ENCODE measurements at places on chromosomes 4 and X. TPM values are rescaled to one million over a fixed set of nuclear protein-coding genes. Genes with fewer than 3 reads are reported as not detected.

- DNase-seq = no peak
Measured at GRCh38 chrX:41518841-41519220, 71.7 kb downstream of the NYX start.

Gene GAGE12F
- polyA plus RNA-seq = not detected

GRCh38 chrX:121283921-121284320 is 236.5 kb downstream of the GLUD2 start:
- no peak for DNase-seq

Gene SSX3
- not detected for polyA plus RNA-seq

GRCh38 chr4:120718979-120719566 is 203.5 kb downstream of the PRDM5 start:
- peak; percentile 65 for DNase-seq

Gene PPARGC1A
- polyA plus RNA-seq = not detected

- peak; percentile 38 for DNase-seq
Measured at GRCh38 chr4:108681321-108681809, 31.0 kb downstream of the OSTC start.

Gene PABPC1L2B
- polyA plus RNA-seq = not detected

Gene SHROOM4
- 0.55 TPM for polyA plus RNA-seq

- no peak for DNase-seq
Measured at GRCh38 chr4:168791376-168791775, 218.7 kb downstream of the CBR4 start.

- no peak for DNase-seq
Measured at GRCh38 chrX:113470166-113470565, 629.5 kb upstream of the AMOT start.

Gene PAGE2B
- not detected for polyA plus RNA-seq

- no peak for DNase-seq
Measured at GRCh38 chr4:18480928-18481327, 459.4 kb upstream of the LCORL start.

DNA sequence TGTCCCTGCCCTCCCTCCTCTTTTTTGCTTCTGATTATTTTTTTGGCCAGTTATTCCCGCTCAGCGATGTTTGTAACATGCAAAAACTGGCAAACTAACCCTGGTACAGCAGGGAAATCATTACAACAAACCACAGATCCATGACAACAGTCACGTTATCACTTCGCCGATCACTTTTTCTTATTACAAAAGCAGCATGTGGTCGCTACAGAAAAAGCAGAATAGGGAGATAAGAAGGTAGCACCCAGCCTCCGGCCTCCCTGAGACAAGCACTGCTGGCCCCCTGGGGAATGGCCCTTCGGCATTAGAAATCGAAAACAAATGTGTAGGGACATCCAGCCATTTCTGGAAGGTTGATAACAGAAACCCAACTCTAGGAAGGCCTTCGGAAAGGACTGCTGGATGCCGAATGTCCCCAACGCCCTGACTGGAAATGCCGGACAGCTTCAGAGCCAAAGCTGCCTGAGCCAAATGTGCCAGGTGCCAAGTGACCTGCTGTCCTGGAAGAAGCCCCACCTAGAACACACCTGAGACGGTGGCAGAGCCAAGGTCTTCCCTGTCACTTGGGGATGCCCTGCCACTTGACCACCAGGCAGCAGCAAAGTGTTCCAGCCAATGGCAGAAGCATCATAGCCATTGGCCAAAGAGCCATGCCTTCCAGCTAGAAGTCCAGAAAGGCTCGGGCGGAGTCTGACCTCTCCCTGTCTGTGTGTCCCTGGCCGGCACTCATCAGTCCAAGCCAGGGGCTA is 2.9 kb downstream of the IDH3G start:
- no peak for DNase-seq

- DNase-seq = peak; percentile 18
Measured at GRCh38 chrX:123878252-123878721, 18.4 kb downstream of the XIAP start.

Gene NDUFC1
- 222 TPM for polyA plus RNA-seq

DNA sequence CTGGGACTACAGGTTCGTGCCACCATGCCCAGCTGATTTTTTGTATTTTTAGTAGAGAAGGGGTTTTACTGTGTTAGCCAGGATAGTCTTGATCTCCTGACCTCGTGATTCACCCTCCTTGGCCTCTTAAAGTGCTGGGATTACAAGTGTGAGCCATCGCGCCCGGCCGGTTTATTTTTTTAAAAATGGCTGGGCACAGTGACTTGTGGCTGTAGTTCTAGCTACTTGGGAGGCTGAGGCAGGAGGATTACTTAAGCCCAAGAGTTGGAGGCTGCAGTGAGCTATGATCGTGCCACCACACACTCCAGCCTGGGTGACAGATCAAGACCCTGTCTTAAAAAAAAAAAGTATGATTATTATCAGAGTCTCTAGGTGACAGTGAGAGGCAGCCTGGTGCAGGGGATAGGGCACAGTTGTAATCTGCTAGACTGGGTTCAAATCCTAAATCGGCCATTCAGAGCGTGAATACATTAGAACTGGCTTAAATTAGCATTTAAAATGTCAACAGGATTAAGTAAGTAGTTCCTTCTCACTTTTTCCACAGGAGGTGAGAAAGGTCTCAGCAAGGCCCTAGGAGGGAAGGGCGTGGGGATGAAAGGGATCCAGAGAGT is 435 bp upstream of the MGST2 start:
- DNase-seq = no peak

DNA sequence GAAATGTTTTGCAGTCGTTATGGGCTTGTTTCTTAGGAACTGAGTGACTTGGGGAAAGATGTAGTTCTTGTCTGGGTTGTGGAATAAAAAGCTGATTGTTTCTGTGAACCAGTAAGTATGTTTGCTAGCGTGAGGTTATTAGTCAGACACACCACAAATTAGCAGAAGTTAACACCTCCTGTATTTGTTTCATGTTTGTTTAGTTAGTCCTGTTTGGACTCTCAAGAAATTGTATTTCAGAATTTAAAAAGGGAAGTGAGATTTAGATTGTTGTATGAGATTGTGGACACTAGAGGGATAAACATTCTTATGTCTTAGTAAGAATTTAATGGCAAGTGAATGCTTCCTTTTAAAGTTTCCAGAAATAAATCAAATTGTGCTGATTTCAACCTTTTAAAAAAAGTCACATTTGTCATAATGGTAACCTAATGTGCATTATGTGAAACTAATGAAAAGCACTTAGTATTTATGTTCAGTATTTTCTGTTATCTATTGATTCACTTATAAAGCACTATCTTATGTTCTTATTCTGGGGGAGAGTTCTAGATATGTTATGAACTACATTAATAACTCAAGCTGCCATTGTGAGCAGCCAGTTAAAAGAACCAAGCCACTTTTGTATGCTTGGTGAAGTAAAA is 25.6 kb downstream of the ATP10D start:
- peak; percentile 60 for DNase-seq

GRCh38 chr4:81221303-81222081 is 6.5 kb upstream of the PRKG2 start:
- peak; percentile 34 for DNase-seq

Gene RCHY1
- polyA plus RNA-seq = 16.9 TPM

DNA sequence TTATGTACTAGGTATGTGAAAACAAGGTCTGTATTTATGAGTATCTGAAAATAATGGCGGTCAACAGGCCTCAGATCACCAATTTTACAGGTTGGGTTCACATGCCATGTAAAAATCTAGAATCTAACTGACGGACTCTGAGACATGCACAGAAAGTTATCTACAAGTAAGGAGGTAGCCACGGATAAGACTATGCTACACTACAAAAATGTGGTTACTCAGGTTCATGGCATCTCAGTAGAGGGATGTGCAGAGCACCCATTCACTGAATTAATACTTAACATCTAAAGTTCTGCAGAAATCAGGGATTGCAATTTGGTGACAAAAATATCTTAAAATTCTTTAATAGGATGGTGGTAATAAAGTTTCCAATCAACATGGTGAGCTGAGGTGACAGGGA is 155.9 kb downstream of the APBB2 start:
- DNase-seq = peak; percentile 26

GRCh38 chr4:95106408-95106928 is 348.7 kb downstream of the BMPR1B start:
- DNase-seq = peak; percentile 27

Gene TEX13D
- polyA plus RNA-seq = not detected

Gene DGKK
- polyA plus RNA-seq = not detected

DNA sequence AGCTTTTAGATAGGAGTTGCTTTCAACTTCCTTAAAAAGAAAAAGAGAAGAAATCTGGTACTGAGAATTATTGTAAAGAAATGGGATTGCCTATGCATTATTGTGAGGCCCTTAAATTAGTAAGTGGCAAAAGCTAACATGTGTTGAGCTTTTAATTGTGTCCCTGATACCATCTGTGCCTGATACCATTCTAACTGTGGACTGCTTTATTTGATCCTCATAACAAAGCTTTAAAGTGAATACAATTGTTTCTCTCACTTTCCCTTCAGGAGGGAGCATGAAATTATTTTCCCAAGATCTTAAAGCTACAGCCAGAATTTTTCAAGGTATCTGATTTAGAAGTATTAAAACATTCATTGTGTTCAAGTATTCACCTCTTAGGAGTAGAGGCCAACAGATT is 9.9 kb downstream of the KCTD8 start:
- DNase-seq = no peak

- DNase-seq = no peak
Measured at GRCh38 chrX:153771415-153772315, 7.6 kb downstream of the PLXNB3 start.

Gene APLN
- 1.1 TPM for polyA plus RNA-seq

GRCh38 chr4:77773101-77773500 is 46.1 kb downstream of the CNOT6L start:
- peak; percentile 47 for DNase-seq

DNA sequence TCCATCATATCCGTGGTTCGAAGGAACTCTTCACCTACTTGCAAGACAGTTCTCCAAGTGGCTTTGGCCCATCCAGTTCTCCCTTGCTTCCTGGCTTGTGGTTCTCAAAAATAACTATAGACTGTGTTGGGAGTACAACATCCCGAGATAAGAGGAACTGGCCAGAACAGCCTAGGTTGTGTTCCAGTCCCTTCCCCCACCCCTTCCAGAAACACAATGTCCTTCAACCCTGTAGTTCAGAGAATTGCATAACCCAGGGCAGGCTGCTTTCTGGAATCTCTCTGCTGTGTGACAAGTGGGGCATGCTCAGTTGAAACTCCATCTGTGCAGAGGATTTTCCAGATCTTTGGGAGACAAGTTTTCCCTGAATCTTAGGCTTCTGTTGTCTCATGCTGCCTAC is 206.5 kb downstream of the PCDH10 start:
- DNase-seq = no peak

- DNase-seq = no peak
Measured at GRCh38 chrX:73457306-73457705, 10.5 kb downstream of the CDX4 start.

GRCh38 chr4:106584337-106584989 is 215.9 kb upstream of the GIMD1 start:
- DNase-seq = peak; percentile 22

Gene VCX3A
- not detected for polyA plus RNA-seq

GRCh38 chr4:7987148-7987989 is 47.7 kb upstream of the AFAP1 start:
- DNase-seq = peak; percentile 82

Gene CXCL8
- 15.9 TPM for polyA plus RNA-seq

GRCh38 chr4:187724456-187724855 is 271.1 kb upstream of the ZFP42 start:
- DNase-seq = no peak

- no peak for DNase-seq
Measured at GRCh38 chrX:23727206-23727605, 15.9 kb downstream of the ACOT9 start.

Gene XAGE1B
- polyA plus RNA-seq = not detected

- no peak for DNase-seq
Measured at GRCh38 chr4:168822481-168822880, 187.6 kb downstream of the CBR4 start.

Data from GM23248 (cell line).